Thyroid gland (tissue), 4 donors: ENCODE measurements at places on chromosomes 2 and 18. TPM values are rescaled to one million over a fixed set of nuclear protein-coding genes. Genes with fewer than 3 reads are reported as not detected.

DNA sequence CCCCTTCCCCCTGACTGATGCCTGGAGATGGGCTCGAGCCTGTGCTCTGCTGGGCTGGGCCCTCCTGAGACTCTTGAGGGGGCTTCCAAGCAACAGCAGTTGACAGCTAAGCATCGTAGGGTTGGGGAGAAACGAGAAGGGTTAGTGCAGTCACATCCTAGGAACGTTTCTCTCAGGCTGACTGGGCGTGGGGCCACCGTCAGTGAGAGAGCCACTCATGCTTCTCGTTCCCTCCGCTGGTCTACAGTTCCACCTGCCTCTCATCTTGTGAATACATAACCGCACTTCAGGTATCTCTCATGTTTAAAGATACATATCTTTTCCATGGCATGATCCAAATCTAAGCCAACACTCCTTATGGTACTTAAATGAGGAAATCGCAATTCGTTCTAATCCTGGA is 66.4 kb downstream of the TRAPPC12 start:
- peaks cover 18% of the 10 kb centered on the region for H3K4me1 ChIP-seq
- H3K4me3 ChIP-seq: no peak overlapping the region
- no peaks in the 10 kb centered on the region for H3K27me3 ChIP-seq
- no peaks in the 10 kb centered on the region for H3K36me3 ChIP-seq
- H3K27ac ChIP-seq: peak overlapping the region; percentile 53

- peaks cover 48% of the 10 kb centered on the region for H3K4me1 ChIP-seq
- H3K27me3 ChIP-seq: peaks cover 32% of the 10 kb centered on the region
- no peak overlapping the region for H3K27ac ChIP-seq
- DNase-seq: peak; percentile 8
- H3K36me3 ChIP-seq: no peaks in the 10 kb centered on the region
- H3K4me3 ChIP-seq: no peak overlapping the region
These were observed 1.0 kb downstream of the SP5 start for GRCh38 chr2:170715932-170716777.

GRCh38 chr2:74952575-74952974 is 5.9 kb upstream of the POLE4 start:
- no peaks in the 10 kb centered on the region for H3K36me3 ChIP-seq
- no peaks in the 10 kb centered on the region for H3K4me1 ChIP-seq
- H3K27me3 ChIP-seq: no peaks in the 10 kb centered on the region
- no peak overlapping the region for H3K27ac ChIP-seq
- DNase-seq: no peak
- H3K4me3 ChIP-seq: no peak overlapping the region

- no peaks in the 10 kb centered on the region for H3K4me1 ChIP-seq
- no peaks in the 10 kb centered on the region for H3K27me3 ChIP-seq
- no peak overlapping the region for H3K27ac ChIP-seq
- no peak overlapping the region for H3K4me3 ChIP-seq
- no peak for DNase-seq
- no peaks in the 10 kb centered on the region for H3K36me3 ChIP-seq
These were observed 36.2 kb downstream of the HAT1 start for GRCh38 chr2:171958475-171958874.

- H3K27ac ChIP-seq: no peak overlapping the region
- no peak for DNase-seq
- H3K4me3 ChIP-seq: no peak overlapping the region
These were observed 88.7 kb downstream of the DYM start for GRCh38 chr18:49371786-49372185.

DNA sequence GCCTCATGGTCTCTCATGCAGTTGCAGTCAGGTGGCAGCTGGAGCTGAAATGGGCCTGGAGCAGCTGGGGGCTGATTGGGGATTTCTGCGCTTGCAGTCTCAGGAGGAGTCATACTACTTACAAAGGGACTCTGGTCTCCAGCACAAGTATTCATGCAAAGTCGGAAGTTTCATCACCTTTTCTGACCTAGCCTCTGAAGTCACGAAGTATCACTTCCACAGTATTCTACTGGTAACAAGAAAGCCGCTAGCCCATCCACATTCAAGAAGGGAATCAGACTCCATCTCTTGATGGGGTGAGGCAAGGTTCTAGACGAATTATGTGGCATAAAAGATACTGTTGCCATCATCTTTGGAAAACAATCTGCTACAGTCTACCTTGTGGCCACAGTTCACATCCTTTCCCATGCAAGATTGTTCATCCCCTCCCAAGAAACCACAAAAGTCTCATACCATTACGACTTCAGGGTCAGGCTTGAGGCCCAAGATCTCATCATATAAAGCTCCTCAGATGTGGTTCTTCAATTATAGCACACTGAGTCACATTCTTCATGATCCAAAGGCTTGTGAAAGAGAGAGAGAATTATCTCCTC is 95.3 kb downstream of the SMC6 start:
- no peak for DNase-seq
- H3K27ac ChIP-seq: no peak overlapping the region
- H3K4me1 ChIP-seq: no peaks in the 10 kb centered on the region
- H3K4me3 ChIP-seq: no peak overlapping the region

GRCh38 chr18:63311118-63312018 is 8.2 kb downstream of the BCL2 start:
- H3K27ac ChIP-seq: no peak overlapping the region
- no peaks in the 10 kb centered on the region for H3K36me3 ChIP-seq
- no peak overlapping the region for H3K4me3 ChIP-seq
- H3K4me1 ChIP-seq: peaks cover 46% of the 10 kb centered on the region
- DNase-seq: no peak

DNA sequence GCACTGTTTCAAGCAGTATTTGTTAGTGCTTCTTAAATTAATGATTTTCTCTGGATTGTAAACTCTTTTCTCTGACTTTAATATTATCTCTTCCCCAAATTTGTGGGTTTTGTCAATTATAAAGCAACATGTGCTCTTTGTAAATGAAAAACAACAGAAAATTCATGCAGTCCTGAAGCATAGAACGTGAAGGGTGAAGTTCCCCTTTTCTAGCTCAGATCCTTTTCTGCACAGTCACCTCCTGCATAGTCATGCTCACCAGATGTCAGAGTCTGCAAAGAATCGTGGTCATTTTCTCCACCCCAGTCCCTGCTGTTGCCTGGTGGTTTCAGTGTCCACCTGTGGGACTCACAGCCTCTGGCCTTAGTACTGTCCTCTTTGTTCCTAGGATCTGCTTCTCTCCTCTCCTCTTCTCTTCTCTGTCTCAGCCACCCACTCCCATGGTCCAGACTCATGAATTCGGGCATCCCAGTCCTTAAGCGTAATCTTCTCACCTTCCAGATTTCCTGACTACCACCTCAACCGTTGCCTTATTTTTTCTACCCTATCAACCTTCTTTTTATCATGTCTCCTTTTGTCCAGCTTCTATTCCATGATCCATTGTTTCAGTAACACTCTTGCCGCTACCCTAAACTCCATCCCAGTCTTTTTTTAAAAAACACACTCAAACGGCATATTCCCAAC is 229.1 kb downstream of the RTP5 start:
- no peak overlapping the region for H3K27ac ChIP-seq
- no peaks in the 10 kb centered on the region for H3K27me3 ChIP-seq
- no peaks in the 10 kb centered on the region for H3K36me3 ChIP-seq
- DNase-seq: no peak

DNA sequence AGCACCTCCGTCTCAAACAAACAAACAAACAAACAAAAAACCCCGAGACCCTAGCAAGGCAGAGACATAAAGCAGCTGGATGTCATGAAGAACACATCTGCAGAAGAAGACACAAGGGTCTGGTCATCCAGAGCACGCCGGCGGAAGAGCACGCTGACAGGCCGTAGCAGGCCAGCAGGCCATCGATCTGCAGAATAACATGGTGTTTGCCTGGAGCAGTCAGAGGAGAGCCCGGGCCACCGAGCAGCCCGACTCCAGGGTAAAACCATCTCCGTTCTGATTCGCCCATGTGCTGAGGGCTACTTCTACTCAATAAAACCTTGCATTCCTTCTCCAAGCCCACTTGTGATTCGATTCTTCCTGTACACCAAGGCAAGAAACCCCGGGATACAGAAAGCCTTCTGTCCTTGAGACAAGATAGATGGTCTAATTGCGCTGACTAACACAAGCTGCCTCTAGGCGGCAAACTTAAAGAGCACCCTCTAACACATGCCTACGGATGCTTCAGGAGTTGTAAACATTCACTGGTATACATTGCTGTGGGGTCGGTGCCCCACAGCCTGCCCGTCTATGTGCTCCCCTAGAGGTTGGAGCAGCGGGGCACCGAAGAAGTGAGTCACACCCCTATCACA is 549.8 kb upstream of the NRXN1 start:
- no peak for DNase-seq
- no peaks in the 10 kb centered on the region for H3K36me3 ChIP-seq
- H3K27me3 ChIP-seq: no peaks in the 10 kb centered on the region
- H3K27ac ChIP-seq: no peak overlapping the region
- H3K4me3 ChIP-seq: no peak overlapping the region
- no peaks in the 10 kb centered on the region for H3K4me1 ChIP-seq

GRCh38 chr2:151975460-151976414 is 123.1 kb downstream of the CACNB4 start:
- DNase-seq: no peak
- H3K4me3 ChIP-seq: no peak overlapping the region
- no peak overlapping the region for H3K27ac ChIP-seq
- peaks cover 15% of the 10 kb centered on the region for H3K4me1 ChIP-seq

DNA sequence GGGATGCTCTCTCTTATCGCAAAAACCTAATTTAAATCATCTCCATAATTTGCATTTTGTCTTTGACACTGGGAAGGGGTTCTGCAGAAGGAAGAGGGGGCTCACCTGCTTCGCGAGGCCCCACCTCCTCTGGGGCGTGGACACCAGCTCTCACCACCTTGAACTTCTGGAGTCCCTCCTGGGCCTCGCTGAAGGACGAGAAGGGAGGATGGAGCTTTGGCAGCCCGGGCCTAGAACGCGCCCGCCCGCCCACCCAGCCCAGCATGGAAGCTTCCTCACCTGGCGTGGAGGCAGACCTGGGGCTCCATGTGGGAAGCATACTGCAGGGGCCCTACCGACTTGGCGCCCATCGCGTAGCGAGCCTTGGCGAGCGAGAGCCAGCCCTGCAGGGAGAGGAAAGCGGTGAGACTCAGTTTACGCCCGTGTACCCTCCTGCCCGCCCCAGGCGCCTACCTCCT is 1.1 kb upstream of the IMP4 start:
- peaks cover 30% of the 10 kb centered on the region for H3K36me3 ChIP-seq
- no peaks in the 10 kb centered on the region for H3K27me3 ChIP-seq
- peaks cover 20% of the 10 kb centered on the region for H3K4me1 ChIP-seq
- H3K4me3 ChIP-seq: peak overlapping the region; percentile 75

DNA sequence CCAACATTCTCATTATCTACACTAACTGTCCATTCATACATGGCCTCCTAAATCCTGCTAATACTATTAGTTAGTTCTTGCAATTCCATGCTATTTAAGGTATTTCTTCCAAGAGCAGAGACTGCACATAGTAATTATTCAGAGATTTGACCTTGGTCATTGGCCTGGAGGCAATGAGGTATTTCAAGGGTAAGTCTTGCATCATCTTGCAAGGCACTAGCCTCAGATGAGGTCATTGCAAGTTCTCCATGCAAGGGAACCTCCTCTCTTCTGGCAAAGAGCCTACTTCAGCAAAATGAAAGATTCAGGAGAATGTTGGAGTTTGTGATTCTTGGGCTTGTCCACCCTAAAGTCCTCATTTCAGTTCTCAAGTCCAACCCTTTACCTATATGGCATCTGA is 48.5 kb upstream of the IKZF2 start:
- H3K27me3 ChIP-seq: no peaks in the 10 kb centered on the region
- H3K4me3 ChIP-seq: no peak overlapping the region
- H3K4me1 ChIP-seq: peaks cover 3% of the 10 kb centered on the region
- DNase-seq: no peak
- no peak overlapping the region for H3K27ac ChIP-seq
- H3K36me3 ChIP-seq: no peaks in the 10 kb centered on the region

DNA sequence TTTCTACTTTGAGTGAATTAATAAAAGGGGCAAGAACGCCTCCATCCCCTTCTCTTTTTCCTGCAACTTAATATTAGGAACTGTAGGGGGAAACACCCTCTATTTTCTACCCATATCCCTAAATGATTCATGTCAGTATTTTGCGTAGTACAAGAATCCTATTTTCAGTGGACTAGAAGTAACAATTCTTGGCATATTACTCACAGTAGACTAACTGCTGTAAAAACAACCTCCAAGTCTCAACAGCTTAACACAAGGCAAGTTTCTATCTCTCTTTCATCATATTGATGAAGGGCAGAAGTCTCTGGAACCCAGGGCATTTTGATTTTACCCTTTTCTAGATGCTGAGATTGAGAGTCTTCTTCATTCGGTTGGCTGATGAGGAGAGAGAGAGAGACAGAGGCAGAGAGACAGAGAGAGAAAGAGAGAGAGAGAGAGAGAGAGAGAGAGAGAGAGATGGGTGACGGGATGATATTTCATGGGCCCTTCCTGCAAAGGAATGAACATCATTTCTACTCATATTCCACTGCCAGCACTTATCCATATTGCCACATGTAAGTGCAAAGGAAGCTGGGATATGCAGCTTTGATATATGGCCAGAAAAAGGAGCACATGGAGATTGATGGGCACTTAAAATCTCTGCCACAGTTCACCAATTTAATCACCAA is 481.6 kb downstream of the LPIN1 start:
- DNase-seq: no peak
- no peak overlapping the region for H3K4me3 ChIP-seq
- H3K27ac ChIP-seq: no peak overlapping the region
- H3K4me1 ChIP-seq: no peaks in the 10 kb centered on the region
- H3K36me3 ChIP-seq: no peaks in the 10 kb centered on the region
- no peaks in the 10 kb centered on the region for H3K27me3 ChIP-seq

DNA sequence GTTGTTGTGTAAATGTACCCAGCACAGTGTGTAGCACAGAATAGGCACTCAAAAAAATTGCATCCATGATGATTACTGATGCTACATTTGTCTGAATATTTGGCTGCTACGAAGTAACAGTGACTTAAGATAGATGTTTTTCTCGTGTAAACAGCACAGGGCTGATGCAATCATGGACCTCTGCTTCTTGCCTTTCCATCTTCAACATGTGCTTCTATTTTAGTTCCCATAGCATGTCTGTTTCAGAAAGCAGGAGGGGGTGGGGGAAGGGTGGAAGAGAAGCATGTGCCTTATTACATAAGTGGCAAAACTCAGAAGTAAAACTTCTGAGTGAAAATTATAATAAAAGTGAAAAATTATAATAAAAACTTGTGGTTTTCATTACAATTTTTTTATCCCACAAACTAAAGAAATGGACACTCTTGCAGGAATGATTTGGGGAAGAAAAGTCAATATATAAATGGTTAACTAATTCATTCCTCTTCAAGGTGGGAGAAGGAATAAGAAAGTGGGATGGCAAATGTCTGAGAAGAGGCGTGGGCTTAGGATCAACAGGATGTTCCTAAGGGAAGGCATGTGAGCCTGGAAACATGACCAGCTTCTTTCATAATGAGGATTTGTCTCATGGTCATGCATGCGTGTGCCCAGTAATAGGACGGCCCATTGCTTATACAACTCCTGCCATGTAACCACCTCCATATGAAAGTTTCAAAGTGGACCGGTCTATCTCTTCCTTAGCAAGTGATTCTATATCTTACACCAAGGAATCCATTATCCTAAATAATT is 27.2 kb downstream of the CCBE1 start:
- DNase-seq: no peak
- H3K27me3 ChIP-seq: no peaks in the 10 kb centered on the region
- H3K4me3 ChIP-seq: no peak overlapping the region
- no peaks in the 10 kb centered on the region for H3K36me3 ChIP-seq
- H3K27ac ChIP-seq: no peak overlapping the region
- H3K4me1 ChIP-seq: no peaks in the 10 kb centered on the region

The IL1B gene
- 0.27 TPM for total RNA-seq

The PTPN4 gene
- 79.1 TPM for total RNA-seq

The CROCC2 gene
- not detected for total RNA-seq

The RTP5 gene
- 0.13 TPM for total RNA-seq

The CHRNG gene
- not detected for total RNA-seq

The ITGAV gene
- 142 TPM for total RNA-seq

The GPR45 gene
- not detected for total RNA-seq

The FAM237A gene
- not detected for total RNA-seq
